ENCODE measurements at places on chromosomes 13 and 19.

DNA sequence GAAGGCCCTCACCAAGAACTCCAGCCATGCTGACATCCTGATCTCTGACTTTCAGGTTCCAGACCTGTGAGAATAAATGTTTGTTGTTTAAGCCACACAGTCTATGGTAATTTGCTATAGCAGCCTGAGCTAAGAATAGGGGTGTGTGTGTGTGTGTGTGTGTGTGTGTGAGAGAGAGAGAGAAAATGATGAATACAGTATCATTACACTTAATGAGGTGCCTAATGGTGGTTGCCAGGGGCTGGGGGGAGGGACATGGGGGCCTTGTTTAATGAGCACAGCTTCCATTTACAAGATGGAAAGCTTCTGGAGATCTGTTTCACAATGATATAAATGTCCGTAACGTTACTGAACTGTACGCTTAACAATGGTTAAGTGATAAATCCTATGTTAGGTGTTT is 53.8 kb upstream of the LATS2 start:
- DNase-seq: no peak

DNA sequence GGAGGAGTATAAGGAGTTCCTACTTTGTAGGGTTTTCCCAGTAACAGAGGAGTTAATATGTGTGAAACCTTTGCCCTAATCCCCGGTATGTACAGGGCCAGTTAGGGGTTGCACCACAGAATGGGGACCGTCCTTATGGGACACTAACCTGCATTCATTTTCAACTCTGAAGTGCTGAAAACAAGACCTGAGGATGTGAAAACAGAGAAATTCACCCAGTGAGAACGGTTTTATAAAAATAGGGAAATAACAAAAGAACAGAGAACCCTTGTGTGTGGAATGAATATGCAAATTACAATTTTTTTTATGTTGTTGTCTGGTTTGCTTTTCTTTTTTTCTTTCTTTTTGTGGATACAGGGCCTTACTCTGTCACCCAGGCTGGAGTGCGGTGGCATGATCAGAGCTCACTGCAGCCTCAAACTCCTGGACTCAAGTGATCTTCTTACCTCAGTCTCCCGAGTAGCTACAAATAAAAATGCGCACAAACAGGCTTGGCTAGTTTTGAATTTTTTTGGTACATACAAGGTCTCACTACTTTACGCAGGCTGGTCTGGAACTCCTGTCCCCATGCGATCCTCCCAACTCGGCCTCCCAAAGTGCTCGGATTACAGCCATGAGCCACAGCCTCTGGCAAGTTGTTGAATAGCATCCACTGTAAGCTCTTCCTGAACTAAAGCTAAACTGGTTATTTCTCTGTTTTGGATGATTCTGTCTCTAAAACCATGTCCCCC is 10.6 kb downstream of the CLC start:
- DNase-seq: no peak

DNA sequence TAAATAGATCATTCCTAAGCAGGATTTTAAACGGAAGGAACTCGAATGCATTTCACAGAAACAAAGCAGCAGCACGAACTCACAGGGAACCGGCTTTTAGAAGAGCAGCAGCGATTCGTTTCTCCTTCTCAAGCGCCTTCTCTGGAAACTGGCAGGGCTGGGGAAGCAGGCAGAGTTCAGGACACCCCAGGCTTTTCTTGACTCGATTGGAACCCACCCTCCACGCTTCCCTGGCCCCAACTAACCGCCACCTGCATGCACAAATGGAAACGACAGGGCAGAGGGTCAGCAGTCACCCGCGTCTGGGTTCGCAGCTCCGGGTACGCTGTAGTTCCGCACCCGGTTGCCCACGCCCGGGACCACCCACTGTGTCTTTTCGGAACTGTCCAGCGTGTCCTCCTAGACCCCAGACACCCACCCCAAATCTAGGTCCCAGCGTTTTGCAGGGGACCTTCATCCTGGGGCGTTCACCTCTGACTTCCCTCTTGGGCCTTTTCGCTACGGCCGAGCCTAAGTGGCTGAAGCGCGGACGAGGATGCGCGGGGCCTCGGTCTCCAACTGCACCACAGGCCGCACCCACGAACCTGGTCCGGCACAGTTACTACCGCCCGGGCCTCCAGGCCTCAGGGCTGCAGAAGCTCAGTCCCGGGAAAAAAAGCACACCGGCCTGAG is 500 bp downstream of the ZFP30 start:
- no peak for DNase-seq

- DNase-seq: no peak
Measured at GRCh38 chr19:2613507-2614295, 88.8 kb downstream of the GNG7 start.

DNA sequence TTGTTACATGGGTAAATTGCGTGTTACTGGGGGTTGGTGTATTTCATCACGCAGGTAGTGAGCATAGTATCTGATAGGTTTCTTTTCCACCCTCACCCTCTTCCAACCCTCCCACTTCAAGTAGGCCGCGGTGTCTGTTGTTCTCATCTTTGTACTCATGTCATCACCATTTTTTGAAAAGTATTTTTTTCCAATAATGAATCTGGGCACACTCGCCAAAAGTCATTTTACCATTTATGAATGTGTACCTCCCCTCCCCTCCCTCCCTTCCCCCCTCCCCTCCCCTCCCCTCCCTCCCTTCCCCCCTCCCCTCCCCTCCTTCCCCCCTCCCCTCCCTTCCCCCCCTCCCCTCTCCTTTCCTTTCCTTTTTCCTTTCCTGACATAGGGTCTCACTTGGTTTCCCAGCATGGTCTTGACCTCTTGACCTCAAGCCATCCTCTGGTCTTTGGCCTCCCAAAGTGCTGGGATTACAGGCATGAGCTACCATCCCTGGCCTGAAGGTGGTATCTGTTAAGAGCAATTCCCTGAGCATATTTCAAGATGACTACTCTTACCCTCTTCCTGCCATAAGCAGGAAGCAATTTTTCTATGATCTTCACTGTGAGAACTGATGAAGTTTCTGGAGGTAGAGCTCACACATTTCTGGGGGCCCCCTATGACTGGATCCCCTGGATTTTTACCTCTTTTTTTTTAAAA is 15.7 kb downstream of the ZNF627 start:
- DNase-seq: no peak
